NCI-H2107 (cell line): ENCODE measurements at places on chromosomes 6 and 20.
A peak's percentile ranks its signal among the peaks of the same experiment; 100 is the strongest.

- DNase-seq = no peak
These were observed 29.3 kb upstream of the TXNDC5 start for GRCh38 chr6:7939864-7940228.

GRCh38 chr6:44132476-44132875 is 5.1 kb downstream of the TMEM63B start:
- DNase-seq = no peak

DNA sequence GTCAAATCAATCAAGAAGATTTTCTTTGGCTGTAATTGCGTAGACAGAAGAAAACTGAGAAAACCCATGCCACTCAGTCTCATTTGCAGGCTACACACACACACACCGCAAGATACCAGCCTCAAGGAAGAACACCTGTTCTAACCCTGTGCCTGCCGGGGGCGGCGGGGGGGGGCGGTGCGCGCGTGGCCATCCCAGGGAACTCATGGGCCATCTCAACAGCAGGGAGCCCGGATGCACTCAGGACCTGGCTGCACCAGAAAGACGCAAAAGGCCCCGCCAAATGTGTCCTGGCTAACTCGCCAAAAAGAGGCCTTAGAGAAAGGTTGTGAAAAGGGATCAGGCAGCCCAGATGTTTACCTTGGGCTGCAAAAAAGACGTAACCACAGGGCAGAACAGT is 2.1 kb downstream of the B3GAT2 start:
- no peak for DNase-seq

DNA sequence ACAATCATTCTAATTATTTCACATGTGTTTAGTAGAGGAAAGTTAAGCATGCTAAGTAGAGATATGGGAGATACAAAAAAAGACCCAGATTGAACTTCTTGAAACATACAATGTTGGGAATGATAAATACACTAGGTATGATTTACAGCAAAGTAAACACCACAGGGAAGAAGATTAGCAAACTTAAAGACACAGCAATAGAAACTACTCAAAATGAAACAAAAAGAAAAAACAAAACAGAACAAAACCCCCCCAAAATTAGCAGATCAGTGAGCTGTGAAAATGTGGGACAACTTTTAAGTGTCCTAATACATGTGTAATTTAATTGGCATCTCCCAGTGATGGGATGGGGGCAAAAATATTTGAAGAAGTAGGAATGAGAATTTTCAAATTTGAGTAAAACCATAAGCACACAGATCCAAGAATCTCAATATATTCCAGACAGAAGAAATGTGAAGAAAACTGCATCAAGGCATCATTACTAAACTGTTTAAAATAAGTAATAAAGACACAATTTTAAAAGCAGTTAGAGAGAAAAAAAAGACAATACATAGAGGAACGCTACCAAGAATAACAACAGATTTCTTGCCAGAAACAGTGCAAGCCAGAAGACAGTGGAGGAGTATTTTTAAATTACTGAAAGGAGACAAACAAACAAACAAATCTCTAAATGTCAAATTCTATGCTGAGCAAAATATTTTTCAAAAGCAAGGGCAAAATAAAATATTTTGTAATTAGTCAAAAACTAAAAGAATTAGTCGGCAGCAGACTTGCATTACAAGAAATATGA is 473.7 kb downstream of the QKI start:
- DNase-seq = no peak

DNA sequence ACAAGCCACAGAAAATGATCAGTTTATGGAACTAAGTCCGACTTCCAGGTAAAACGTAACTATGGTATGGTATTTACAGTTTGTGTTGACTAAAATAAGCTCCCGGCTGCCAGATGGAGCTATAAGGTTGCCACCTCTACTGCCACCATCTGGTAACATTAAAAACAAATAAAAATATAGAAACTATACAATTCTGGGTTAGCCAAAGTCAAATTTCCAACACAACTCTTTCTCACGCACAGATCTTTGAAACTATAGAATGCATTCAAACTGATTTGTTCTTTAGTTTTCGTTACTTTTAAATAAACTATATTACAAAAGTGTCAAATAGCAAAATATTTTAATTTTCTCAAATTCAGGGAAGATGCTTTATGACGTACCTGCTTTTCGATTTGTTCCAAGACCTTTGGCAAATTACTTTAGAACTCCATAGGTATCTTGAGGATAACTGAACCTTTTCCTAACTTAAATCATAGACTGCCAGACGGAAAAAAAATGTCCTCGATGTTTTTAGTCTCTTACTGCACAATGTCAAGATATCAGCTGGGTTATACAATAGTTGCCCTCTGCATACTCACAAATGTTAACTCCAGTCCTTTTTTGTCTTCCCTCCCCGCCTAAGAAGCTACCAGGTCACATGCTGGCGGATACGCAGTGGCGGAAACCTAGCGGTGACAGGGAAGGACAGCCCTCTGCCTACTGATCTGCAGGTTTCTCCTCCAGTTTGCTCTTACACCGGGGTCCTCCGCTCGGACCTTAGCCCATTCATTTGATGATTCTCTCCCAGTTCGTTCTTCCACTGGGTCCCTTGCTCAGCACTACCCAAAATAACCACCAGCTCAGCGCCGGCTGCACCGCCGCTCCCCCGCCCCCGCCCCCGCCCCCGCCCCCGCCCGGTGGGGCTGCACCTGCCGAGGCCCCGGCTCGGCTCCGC is 888 bp downstream of the SLC17A5 start:
- peak; percentile 9 for DNase-seq

- no peak for DNase-seq
These were observed 6.4 kb downstream of the MYLK4 start for GRCh38 chr6:2744209-2744771.

DNA sequence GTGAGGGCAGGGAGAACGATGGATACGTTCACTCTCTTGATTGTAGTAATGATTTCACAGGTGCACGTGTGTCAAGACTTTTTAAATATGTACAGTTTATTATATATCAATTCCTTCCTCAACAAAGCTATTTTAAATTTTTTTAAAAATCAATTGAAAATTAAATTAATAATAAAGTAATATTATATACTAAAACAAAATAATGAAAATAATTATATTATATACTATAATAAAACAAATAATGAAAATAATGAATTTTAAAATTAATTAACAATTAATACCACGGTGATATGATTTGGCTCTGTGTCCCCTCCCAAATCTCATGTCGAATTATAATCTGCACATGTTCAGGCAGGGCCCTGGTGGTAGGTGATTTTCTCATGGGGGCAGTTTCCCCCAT is 42.7 kb downstream of the ADGRF5 start:
- DNase-seq = no peak

DNA sequence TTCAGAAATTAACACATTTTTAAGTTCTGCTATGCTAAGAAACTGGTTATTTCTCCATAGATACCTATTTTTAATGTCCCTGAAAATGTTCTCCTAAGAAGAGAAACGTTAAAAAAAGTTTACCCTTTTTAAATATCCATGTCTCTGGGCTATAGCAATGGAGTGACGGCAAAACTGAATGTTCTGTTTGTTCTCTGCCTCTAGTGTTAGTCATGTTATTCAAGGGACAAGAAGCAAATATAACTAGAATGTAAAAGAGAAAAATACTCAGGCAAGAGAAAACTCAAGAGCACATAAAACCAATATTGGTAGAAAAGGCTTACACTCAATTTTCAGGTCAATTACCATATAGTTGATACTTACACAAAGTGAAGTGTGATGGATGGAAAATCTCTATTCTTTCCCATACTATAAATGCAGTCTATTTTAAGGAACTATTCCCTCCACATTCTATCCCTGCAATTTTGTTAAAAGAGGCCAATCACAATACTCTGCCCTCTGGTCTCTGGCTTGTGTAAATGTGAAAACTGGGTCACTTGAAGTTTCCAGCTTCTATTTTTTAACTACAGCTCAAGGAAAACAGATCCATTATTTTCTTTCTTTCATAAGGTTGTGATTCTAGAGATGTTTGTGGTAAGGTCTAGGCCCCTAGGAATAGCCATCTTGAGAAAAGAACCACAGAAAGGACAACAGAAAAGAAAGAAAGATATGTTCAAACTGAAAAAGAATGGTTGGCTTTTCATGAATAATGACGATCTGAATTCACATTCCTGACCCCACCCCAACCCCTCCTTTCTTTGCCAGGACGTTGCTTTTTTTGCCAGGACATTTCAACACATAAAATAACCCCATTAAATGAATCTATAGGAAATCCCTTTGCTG is 200.3 kb upstream of the FAM83B start:
- no peak for DNase-seq

- DNase-seq = no peak
These were observed 636 bp downstream of the SRF start for GRCh38 chr6:43171707-43172103.

DNA sequence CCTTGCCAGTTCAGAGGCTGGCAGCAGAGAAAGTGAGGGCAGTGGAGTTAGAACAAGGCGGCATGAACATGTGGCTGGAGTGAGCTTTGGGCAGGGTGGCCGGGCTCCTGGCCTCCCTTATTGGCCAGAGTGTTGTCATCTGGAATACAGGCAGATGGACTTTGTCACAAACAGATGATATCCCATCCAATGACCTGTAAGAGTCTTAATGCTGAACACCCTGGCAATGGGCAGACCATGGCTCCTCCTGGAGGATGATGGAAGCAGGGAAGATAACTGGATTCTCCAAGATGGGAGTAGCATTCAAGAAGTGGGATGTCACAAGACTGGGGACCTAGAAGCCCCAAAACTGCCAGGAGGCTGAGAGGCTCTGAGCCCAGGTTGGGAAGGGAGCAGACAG is 242.1 kb downstream of the MAFB start:
- DNase-seq = no peak

- no peak for DNase-seq
These were observed 140.3 kb downstream of the COL12A1 start for GRCh38 chr6:75065523-75065922.

DNA sequence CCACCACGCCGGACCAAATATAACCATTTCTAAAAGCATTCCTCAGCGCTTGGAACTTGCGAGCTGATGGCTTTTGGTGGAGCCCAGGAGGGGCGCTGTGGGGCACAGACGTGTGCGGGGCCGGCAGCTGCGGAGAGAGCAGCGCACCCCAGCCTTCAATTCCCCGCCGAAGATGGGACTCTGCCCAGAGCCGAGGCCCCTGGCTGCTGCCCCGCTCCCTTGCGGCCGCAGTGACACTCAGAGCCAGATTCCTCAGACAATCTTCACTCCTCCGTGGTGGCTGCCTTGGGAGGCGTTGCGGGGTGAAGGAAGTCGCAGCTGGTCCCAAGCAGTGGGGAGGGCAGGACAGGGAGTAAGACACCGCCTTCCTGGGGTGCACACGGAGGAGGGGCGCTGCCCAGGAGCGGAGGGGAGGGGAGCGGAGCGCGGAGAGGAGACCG is 87.7 kb downstream of the TMEM242 start:
- no peak for DNase-seq

- DNase-seq = no peak
These were observed 1.4 kb downstream of the MAP3K4 start for GRCh38 chr6:160992980-160993314.

DNA sequence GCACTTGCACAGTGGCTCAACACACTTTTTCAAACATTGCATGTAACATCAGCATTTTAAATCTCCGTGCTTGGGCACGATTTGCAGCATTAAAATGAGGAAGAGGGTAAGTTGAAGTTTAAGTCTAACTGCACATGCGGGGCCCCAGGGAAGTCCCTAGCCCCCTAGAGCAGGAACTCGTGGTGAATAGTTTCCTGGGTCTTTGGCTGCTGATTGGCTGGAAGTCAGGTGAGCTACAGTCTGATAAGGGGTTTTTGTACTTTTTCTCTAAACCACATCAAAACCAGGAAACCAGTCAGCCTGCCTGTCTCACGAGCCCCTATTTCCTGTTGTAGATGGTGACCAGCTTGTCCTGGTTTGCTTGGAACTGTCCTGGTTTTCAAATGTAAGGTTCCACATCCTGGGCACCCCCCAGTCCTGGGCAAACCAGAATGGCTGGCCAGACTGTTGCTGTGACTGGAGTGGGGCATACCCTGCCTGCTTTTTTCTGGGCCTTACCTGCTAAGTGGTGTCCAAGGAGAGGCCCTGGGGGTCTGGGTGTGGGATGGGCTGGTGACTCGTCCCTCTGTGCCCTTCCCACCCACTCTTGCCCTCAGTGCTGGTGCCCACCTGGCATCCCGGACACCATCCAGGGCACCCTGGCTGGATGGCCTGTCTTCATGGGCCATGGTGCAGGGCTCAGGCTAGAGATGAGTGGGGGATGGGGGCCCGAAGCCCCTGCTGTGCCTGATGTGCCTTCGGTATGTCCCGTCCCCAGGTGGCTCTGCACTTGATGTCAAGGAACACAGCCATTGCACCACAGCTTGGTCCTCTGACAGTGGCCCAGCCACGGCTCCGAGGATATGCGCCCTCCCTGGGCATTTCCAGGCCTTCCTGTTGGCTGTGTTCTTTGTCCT is 31.8 kb downstream of the SUN5 start:
- DNase-seq = no peak

DNA sequence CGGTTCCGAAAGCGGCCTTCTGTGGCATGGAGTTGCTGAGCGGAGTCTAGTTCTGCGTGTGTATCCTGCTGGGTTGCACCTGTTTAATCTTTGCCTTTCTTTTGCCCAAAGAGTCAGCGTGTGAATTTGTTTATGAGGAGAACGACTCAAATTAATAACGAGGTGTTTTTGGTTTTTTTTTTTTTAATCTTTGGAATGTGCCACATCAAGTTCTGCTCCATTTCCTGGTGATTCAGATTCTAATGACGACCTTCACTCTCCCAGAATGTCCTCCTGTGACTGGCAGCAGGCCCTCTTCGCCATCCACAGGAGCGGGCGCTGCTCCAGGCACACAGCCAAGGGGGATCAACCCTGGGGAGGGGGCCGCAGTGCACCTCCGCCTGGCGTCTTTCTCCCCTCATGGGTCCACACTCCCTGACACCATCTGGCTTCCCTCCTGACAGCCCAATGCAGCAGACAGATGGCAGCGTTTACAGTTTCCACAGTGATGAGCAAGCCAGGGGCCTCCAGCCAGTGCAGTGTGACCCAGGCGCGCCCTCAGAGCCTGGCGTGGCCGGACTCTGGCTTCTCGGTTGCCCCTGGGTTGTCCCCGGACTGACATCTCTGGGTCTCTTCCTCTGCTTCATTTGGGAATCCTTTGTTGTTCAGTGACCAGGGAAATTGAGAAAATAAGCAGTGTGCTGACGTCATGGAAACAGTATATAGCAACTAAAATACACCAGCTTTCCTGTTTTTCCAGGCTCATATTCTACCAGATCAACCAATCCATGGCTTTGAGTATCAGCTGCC is 27.5 kb upstream of the AFDN start:
- no peak for DNase-seq

GRCh38 chr20:50015636-50015992 is 32.8 kb downstream of the SNAI1 start:
- DNase-seq = no peak

DNA sequence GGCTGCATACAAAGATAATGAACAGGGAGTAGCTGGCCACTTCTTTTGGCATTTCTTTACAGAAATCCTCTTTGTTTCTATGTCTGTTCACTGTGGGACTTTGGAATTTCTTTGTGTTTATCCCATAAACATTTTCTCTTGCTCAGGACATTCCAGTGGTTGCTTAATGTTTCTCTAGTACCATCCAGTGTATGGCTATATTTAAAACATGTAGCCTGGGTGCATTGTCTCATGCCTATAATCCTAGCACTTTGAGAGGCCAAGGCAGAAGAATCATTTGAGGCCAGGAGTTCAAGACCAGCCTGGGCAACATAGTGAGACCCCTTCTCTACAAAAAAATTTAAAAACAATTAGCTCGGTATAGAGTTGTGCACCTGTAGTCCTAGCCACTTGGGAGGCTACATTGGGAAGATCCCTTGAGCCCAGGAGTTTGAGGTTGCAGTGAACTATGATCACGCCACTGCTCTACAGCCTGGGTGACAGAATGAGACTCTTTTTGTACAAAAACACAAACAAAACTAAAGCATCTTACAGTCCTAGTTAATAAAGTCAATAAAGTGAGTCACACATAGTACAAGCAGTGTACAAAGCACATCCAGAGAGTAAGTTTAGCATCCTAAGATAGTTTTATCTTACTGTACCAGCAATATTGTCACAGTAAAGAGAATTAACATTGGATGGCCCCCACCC is 63.3 kb downstream of the ZFAND3 start:
- DNase-seq = no peak
